Kidney capillary endothelial cell (primary cell): ENCODE measurements at places on chromosomes 6 and 20.

- DNase-seq, result no peak
Measured at GRCh38 chr20:44064501-44065400, 122.2 kb downstream of the JPH2 start.

GRCh38 chr6:82567621-82568020 is 204.0 kb downstream of the TPBG start:
- no peak for DNase-seq

GRCh38 chr6:31723980-31724691 is 963 bp downstream of the MPIG6B start:
- DNase-seq, result no peak

DNA sequence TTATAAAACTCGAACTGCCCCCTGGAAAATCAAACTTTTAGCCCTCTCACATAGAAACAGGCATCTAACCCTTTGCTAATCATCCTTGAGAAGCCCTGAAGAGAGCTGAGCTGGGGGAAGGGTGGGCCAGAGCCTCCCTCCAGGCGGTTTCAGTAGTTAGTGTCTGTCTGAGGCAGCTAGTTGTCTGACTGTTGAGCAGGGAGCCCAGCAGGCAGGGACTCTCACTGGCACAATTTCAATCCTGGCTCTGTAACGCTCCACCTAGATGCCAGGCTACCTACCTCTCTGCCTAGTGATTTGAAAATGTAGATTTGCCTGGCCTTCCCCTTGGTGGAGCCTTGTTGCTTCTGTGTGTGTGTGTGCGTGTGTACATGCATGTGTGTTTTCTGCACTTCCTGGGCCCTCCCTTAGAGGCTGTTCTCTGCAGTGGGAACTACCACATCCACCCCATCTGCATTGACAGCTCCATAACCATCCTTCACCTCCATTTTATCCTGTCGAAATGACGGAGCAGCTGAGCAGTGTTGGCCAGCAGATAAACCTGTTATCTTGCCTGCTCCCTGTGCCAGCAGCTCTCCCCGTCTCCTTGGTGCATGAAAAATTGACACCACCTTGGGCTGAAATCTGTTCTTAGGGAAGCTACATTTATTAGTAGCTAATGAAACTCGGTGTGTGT is 69.6 kb upstream of the VSTM2L start:
- DNase-seq, result no peak

DNA sequence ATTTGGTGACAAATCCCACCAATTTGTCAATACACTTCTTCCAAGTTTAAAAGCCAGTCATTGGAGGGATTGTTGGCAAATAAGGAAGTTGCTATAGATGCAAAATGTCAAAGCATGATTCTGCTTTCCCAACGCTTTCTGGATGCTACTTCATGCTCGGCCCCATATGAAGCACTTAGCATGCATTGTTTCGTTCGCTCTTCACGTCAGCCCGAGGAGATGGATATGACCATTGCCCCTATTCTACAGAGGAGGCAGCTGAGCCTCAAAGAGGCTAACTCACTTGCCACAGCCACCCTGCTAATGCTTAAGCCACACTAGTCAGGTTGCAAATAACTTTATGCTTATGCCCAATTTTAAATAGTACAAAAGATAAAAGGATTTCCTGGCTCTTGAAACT is 2.8 kb upstream of the NXT1 start:
- no peak for DNase-seq

GRCh38 chr6:2877057-2877882 is 25.8 kb downstream of the SERPINB9 start:
- no peak for DNase-seq

GRCh38 chr6:10834823-10835222 is 3.5 kb downstream of the MAK start:
- no peak for DNase-seq

DNA sequence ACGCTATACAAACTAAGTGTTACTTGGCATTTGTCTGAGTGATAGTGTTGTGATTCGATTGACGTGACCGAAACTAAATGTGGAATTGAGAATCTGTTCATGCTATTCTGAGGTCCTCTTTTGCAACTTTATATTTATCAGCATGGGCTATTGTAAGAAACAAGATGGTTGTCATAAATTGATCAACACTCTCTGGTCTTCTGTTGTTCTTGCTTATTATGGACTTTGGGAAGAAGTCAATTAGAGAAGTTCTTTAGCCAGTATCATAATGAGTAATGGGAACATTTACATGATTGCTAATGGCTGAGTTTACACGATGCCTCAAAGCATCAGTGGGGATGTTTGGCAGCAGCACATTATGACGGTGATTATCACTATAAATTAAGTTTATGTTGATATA is 195.0 kb downstream of the CD83 start:
- no peak for DNase-seq

- DNase-seq, result no peak
Measured at GRCh38 chr6:163165922-163166321, 248.6 kb upstream of the QKI start.

DNA sequence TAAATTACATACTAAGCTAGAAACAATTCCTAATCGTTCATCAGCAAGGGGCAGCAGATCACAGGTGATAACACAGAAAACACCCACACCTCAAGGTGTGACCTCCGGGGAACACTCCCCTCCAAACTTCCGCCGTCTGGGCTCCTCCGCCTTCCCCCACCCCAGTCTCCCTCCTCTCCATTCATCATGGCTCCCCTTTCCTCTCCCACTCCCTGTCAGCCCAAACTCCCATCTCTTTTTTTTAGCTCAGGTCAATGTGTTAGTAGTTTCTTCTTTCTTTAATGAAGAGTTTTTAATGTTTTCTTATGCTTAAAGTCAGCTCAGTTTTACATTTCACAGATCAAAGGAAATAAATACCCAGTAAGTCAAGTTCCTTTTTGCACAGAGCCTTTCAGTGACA is 20.7 kb downstream of the CNKSR3 start:
- DNase-seq, result no peak

DNA sequence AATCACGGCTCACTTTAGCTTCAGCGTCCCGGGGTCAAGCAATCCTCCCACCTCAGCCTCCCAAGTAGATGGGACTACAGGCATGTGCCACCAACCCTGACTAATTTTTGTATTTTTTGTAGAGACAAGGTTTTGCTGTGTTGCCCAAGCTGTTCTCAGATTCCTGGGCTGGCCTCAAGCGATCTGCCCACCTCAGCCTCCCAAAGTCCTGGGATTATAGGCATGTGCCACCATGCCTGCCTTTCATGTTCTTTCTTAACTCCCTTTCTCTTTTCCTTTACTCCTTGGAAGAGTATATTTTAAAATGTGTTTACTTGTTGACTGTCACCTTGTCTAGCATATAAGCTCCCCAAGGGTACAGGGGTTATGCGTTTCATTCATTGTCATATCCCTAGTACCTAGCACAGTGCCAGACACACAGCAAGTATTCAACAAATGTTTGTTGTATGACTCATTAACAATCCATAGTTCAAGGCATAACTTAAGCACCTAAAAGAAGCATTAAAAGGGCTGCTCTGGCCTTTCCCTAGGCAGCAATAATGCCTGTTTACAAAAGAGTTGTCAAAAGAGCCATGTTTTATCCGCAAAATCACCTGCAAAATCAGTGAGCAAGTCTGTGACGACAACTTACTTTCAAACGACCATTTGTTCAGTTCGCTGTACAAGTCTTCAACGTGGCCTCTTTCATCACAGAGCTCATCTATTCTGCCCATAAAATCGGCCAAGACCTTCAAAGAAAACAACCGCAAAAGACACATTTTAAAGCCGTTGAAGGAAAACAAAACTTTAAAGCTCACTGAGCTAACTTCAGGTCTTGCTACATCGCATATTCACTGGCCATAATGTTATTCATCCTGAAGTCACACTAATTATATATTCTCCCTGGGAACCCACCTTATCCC is 4.6 kb downstream of the CYP24A1 start:
- no peak for DNase-seq

GRCh38 chr6:83436674-83437073 is 5.8 kb upstream of the ME1 start:
- no peak for DNase-seq

DNA sequence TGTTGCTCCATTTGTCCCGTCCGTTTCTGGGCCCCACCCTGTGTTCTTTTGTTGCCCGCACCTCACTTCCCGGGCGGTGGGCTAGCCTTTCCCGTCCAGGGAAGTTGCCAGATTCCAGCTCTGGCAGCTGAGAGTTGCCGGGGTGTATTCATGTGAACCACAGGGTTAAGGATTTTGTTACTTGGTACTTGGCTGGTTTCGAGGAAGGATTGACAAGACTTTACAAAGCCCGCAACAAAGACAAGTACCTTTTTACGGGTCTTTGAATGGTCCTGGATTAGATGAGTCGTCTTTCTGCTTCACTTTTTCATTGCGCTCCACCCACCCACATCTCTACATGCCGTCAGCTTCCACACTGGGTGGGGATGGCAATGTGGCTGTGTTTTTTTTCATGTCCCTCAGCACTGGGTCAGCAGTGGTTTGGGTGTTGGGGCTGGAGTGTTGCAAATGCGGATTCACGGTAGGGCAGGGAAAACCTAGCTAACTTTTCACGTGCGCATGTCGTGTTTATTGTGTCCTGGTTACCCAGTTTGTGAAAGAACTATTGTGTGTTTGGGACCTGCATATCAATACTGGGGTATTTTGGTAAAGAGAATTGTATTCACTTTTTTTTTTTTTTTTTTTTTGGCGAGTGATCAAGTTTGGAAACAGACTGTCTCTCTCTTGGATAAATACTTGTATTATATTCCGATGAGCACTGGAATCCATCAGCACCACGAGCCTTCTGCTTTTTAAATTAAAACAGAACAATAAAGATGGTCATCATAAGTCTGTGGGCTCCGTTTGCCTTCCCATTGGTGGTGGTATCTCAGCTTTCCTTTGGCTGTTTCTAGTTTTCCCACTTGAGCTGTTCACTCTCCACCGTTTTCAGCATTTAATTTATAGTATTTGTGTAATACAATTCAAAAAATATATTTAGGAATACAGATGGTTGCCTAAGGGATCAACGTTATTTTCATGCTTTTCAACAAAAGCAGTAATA is 1.2 kb downstream of the DUSP22 start:
- DNase-seq, result peak; percentile 33

DNA sequence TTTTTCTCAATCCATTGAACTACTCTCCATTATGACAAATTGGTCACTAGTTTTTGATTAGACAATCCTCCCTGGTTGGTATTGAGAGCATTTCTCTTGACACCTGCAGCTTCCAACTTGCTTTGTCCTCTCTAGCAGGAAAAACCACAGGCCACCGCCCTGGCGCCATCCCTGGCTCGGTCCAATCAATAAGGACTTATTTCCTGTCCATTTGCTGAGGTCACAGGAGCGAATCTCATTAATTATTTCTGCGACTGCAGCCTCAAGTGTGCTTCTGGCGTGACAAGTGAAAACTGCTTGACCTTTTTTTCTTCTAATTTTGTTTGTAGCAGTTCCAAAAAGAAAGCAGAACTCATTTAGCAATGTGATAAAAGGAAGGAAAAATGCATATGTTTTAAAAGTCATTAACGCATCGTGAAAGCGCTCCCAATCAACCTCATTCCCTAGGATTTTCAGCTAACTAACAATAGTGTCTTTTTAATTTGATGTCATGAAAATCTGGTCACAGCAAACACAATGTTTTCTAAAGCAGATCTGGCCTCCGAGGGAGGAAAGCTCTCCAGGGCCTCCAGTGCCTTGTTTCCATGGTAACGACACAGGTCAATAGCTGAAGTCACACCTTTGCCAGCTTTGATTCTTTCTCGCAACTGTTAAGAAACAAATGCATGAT is 39.0 kb upstream of the BEND3 start:
- no peak for DNase-seq

DNA sequence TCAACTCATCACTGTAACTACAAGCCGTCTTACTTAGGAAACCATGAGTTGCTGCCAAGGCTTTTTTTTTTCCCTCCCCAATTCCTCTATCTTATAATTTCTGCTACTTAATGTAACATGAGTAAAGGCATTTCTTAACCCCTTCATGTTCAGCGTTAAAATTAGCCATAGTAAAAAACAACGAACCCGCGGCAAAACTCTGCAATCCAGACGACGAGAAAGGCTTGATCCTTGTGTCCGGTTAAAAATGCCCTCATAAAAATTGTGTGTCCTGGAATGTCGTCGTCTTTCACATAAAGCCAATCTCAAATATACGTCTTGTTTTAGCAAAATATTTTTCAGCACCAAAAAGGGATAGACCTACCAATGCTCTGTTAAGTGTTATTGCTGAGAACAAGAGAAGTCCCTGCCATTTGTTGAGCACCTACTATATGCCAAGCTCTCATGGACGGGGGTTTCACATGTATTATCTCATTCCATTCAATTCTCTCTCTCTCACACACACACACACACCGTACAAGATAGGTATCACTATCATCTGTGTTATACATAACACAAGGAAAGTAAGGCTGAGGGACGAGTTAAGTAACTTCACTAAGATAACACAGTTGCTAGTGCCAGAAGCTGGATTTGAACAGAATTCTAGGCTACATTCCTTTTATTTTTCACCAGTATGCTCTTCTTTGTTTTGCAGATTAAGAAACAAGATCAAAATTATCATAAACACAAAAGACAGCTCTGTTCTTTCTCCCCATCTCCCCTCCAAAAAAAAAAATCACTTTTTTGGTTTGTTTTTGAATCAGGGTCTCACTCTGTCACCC is 683 bp upstream of the ARHGAP18 start:
- no peak for DNase-seq

GRCh38 chr6:20447157-20447556 is 45.5 kb downstream of the E2F3 start:
- no peak for DNase-seq

- DNase-seq, result no peak
Measured at GRCh38 chr6:87897663-87898062, 150.0 kb upstream of the SPACA1 start.

- no peak for DNase-seq
Measured at GRCh38 chr6:32554116-32554965, 24.3 kb upstream of the HLA-DRB5 start.

DNA sequence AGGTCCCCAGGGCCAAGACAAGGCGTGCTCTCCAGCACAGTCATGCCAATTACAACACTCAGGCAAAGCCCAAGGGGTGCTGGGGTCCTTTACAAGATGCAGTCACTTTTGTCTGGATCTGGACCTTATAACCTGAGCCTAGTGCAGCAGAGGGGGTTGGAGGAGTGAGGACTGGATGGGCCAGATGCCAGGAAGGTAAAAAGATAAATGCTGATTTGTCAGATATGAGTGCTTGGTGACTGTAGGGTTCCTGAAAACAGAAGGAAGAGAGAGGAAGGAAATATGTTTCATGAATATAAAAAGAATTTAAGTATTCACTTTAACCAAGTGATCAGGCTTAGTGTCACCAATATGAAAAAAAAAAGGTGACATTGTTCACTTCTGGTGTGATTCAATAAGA is 43.4 kb upstream of the TFAP2A start:
- no peak for DNase-seq

DNA sequence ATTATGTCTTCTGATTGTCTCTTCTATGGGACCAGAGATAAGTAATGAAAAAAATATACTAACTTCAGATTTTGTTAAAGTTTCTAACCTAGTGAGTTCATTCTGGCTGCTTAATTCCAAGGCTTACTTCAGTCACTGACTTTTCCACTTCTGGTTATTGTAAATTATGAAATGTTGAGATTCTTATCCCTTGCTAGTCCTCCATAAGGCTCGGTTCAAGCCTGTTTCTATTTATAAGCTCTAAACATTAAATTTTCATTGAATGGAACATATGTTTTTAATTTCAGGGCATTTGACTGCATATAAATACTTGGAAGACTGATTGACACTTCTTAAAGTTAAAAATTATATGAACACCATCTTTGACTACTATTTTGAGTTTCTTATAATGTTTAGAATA is 23.6 kb upstream of the NKAIN2 start:
- DNase-seq, result no peak
